ENCODE measurements at places on chromosomes 1 and 21. TPM values are rescaled to one million over a fixed set of nuclear protein-coding genes. Genes with fewer than 3 reads are reported as not detected.

The WDR77 gene
- total RNA-seq, result 35.2 TPM

The AIDA gene
- 45.7 TPM for total RNA-seq

The VPS72 gene
- total RNA-seq, result 53.1 TPM

The FCN3 gene
- not detected for total RNA-seq

The MAP3K7CL gene
- total RNA-seq, result 41.8 TPM

The TEDDM1 gene
- not detected for total RNA-seq

The NEK2 gene
- total RNA-seq, result 43.3 TPM

The RSPO1 gene
- total RNA-seq, result under 0.01 TPM

The TP53BP2 gene
- total RNA-seq, result 18.6 TPM

The RNU1-4 gene
- under 0.01 TPM for total RNA-seq

The FCGR2B gene
- total RNA-seq, result not detected

The SLC1A7 gene
- 0.58 TPM for total RNA-seq

The EVI5 gene
- 87.9 TPM for total RNA-seq

The AJAP1 gene
- total RNA-seq, result under 0.01 TPM

The BCAN gene
- total RNA-seq, result under 0.01 TPM

The DISC1 gene
- 6.2 TPM for total RNA-seq

The MFAP2 gene
- total RNA-seq, result 4.6 TPM

The A3GALT2 gene
- total RNA-seq, result not detected

The TEX38 gene
- total RNA-seq, result not detected

The APCS gene
- total RNA-seq, result not detected

The PTGER3 gene
- 0.77 TPM for total RNA-seq

The LCE3E gene
- total RNA-seq, result not detected

All from regular cardiac myocyte (primary cell).